ENCODE measurements at places on chromosomes 12 and 14.

DNA sequence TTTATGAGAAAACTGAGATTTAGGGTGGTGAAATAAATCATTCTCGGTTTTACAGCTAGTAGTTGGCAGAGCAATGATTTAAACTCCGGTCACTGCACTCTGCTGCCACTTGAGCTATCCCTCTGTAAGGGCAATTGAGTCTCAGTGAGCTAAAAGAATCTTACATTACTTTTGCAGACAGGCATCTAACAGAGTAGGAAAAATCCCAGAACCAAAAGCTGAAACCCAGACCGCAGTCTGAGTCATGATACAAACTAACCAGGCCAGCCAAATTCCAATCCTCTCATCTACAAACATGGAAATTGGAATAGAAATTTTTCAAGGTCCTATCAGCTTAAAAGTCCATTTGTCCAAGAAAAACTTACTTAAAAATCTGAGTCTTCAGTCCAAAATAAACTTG lies 73.7 kb downstream of the ANKS1B start:
- DNase-seq: no peak

GRCh38 chr14:91303091-91303923 lies 58.8 kb upstream of the GPR68 start:
- DNase-seq: no peak

GRCh38 chr14:102805371-102805891 lies 28.2 kb downstream of the TRAF3 start:
- DNase-seq: no peak

DNA sequence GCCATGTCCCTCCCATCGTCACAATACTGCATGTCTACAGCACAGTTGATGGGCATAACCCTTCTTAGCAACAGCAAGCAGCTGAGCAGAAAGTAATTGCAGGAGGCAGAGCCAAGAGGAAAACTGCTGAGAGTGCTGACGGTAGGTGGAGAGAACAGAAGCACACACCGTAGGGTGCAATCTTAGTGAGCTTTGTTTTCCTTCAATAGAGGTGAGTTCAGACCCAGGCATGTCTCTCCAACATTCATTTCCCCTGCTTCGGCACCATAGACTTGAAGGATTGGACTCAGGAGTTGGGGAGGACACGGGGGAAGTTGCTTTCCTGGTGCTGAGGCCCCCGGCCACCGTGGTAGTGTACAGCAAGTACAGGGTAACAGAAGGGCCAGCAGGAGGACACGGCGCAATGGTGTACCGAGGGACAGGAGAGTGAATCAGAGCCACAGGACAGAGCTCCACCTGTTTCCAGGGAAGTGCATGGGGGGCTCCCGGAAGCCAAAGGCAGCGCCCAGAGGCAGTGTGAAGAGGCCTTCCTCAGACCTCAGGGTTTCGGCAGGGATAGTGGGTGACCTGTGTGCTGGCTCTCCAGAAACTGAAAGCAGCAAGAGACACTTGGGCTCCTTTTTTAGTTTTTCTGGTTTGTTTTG lies 36.3 kb upstream of the SINHCAF start:
- no peak for DNase-seq

DNA sequence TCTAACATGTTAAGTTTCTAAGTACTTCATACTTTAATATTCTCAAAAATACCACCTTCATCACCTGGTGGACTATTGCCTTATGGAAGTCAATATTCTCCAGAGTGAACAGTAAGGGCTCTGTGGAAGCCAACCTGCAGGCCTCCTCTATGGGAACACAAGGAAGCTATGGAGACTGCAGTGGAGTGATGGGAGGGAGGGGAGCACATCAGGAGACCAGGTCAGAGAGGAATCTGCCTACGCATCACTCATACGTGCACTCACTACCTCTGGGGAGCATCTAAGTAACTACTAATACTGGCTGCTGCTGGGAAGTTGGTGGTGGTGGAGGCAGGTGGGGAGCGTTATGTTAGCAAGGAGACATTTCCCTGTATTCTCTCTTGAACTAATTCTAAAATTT lies 19.9 kb downstream of the HECTD4 start:
- no peak for DNase-seq

DNA sequence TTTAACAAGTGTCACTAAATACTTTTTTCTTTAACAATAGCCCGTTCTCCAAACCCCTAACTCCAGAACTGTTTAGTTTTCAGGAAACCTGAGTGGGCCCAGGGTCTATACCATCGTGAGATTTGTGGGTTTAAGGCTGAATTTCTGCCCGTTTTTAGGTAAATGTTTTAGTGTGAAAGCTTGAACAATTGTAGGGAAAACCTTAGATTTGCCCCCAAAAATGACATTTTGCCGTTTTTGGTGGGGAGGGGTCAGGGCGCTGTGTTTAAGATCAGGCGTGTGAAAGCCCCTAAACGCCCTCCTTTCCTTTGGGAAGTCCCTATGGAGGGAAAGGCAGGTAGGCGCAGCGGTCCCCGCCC lies 320 bp upstream of the PRPF39 start:
- DNase-seq: no peak

DNA sequence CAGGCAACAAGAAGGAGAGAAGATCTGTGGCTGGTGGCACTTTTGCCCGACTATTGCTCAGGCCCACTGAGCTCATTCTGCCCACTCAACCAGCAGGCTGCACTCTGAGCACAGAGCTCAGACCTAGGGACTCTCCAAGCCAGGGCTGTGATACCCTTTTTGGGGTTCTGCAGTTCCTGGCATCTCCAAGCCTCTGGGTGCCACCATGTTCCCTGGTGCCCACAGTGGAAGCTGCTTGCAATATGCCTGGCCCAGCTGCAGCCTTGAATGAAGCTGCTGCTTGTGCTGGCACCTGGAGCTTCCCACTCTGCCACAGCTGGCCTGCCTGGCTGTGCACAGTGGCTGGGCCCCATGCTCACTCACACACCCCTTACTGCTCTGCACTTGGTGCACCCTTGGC lies 236.1 kb downstream of the ADGRD1 start:
- DNase-seq: no peak

DNA sequence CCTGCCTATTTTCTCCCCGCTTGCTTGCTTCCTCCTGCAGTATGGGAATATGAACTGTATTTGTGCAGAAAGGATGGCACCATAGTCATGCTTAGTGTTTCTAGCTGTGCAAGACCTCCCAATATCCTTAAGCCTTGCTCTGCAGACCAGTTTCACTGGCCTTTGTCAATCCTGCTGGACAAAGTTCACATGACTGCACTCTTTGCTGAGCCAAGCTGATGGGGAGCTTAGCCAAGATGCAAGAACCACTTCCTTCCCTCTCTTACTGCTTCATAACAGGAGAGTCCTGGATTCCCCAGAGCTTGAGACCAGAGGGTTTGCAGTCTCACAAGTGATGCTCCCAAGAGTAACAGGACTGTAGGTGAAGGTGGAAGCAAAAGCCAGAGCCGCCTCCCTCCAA lies 3.8 kb downstream of the ASIC1 start:
- no peak for DNase-seq

DNA sequence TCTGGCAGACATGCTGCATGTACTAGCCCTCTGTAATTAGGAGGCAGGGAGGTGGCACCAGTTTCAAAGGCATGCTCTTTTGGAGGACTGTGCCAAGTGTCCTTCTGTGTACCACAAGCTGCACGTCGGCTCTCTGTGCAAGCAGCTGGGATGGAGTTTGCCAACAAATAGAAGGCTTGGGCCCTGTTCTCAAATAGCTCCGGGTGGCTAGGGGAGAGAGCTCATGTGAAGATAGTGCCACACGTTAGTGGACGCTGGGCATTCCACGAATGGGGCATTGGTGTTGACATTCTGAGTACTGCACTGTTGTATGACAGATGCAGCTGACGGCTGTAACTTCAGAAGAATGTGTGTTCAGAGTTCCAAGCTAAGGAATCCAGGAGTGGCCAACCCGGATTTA lies 4.4 kb downstream of the AACS start:
- no peak for DNase-seq

DNA sequence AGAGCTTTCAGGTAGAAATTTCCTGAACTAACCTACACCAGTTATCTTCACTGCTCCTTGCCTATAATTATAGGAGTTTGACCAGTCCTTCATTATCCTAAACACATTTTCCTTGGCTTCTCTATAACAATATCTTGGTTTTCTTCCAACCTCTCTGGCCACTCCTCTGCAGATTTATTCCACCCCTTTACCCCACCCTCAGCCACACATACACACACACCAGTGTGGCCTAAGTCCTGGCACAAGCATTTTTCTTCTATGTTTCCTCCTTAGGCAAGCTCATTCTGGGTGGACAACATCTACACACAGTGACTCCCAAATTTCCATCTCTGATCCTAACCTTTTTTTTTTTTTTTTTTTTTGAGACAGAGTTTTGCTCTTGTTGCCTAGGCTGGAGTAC lies 25.1 kb downstream of the CDK17 start:
- DNase-seq: no peak

DNA sequence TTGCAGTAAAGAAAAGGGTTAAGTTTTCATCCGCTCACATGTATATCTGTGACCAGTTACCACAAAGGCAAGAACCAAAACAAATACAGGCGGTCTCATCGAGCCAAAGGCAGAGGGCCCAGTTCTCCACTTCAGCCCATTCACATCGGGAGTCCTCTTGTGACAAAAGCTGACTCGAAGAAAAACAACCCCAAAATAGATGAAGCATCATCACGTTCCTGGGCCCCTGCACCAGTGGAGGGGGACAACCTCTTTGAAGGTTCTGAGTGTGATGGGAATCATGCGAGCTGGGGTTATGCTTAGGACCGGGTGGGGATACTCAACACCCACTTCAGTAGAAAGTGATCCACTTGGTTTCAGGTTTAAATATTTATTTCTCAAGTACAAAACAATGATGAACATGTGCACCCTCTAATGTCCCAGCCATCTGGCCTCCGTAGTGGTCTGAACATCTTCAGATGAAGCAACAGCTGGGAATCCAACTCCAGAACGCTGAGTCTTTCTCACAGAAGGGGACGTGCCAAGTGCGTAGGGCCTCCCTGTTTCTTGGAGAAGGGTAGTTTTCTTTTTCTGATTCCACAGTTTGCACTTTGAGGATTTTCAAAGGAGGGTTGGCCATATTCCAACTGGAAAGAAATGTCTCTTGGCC lies 8.4 kb downstream of the GSC start:
- no peak for DNase-seq

DNA sequence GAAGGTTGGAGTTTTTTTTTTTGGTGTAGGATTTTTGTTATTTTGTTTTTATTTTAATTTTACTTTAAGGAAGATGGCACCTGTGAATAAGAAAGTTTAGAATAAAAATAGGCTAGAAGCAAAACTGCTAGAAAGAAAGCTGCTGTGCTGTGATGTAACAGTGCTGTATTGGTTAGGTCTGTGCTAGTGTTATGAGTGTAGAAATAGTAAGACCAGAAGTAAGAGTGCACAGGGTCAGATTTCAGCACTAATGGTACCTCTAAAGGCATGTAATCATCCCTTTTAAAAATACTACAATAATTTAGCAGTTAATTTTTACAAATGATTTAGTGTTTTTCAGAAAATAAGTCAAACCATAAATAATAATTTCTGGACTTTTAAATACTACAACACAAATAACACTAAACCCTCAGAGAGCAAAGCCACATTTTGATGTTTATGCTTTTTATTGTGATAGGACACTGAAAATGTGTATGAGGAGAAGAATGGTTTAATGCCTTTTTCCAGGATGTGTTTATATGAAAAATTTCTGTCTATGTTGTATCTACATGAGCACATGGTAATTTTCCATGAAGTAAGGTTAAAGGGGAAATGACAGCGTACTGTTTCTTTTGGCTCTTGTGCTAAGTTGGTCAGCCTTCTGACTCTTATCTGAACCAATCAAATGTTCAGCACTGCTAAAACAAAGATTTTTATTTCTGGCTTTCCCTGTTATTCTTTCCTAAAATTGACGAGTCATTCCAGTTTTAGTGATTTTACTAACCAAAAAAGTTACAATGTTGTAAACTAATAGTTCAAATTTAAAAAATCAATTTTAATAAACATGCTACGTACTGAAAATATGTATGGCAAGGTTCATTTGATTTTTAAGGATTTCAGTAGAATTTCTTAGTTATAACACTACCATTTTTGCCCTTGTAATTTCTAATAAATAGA lies 96.1 kb downstream of the PPHLN1 start:
- DNase-seq: no peak

- no peak for DNase-seq
Measured at GRCh38 chr12:85823436-85824180, 12.6 kb downstream of the RASSF9 start.

GRCh38 chr14:94921882-94922585 lies 152.1 kb upstream of the GSC start:
- no peak for DNase-seq

- no peak for DNase-seq
Measured at GRCh38 chr12:124582108-124582424, 14.7 kb upstream of the NCOR2 start.

GRCh38 chr14:78479127-78479780 lies 309.1 kb downstream of the NRXN3 start:
- DNase-seq: no peak

DNA sequence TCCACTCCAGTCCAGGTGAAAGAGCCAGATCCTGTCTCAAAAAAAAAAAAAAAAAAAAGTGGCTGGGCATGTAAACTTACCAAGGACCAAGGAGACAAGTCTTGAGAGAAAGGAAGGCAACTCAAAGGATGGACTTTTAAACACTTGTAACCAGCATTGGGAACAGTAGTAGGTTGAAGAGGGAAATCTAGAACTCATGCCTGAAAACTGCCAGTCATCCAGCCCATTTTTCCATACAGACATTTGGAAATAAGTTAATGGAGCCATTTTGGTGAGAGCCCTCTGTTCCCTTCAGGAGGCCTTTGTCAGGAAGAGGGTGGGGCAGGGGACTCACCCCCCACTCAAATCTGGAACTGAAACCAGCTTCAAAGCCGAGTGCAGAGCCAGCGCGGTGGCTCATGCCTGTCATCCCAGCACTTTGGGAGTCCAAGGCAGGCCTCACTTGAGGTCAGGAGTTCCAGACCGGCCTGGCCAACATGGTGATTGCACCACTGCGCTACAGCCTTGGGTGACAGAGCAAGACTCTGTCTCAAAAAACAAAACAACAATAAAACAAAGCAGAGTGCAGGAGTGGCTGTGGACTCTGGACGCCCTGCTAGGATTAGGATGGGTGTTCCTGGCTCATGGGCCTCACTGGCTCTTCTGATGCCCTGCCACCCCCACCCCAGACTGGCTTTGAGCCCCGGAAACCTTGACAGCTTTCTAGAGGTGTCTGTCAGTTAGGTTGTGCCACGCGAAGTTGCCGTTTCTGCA lies 1.6 kb upstream of the MLXIP start:
- no peak for DNase-seq

DNA sequence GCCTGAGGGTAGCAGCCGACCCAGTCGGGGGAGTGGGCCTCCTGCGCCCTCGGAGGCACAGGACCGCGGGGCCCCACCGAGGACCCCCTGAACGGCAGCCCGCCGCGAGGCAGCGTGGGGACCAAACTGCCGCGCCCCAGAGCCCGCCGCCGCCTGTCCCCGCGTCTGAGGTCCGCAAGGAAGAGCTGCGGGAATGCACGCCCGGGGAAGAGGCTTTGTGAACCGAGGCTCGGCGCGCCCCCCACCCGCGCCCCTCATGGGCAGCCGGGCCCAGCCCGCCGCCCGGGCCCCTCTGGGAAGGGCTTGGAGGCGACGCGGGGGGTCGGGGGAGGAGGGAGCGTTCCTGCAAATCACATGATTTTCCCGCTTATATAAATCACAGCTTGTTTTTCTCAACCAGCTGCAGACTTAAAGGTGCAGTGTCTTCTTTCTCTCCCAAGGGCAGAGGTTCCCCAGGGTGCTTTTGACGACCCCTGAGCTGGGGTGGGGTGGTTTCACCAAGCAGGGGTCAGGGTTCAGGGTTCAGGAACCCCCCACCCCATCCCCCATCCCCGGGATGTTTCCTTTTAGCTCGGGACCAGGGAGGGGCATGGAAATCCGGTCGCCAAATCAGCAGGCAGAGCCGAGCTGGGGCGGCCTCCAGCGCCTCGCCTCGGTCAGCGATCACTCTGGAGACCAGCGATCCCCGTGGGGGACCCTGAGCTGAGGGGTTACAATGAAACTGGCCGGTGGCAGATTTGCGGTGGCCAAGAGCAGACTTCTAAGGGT lies 44.7 kb upstream of the ATP23 start:
- no peak for DNase-seq
